Caudate nucleus (tissue), 63 donors: ENCODE measurements at places on chromosomes 5 and 9.

DNA sequence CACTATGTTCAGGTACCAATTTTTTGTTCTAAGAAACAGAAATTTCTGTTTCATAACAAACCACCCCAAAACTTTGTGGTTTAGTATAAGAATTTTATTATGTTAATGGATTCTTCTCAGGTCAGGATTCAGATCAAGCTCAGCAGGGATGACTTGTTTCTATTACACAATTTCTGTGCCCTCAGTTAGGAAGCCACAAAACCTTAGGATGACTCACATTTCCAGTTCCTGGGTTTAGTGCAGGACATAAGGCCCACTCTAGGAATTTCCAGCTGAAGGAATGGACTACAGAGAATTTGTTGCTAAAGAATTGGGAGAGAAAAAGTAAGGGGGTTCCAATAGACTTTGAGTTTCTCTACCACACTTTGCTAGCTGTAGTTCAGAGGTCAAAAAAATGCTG is 629.3 kb downstream of the ANXA1 start:
- DNase-seq = no peak

GRCh38 chr9:35285731-35286130 is 123.9 kb downstream of the UNC13B start:
- no peak for DNase-seq

GRCh38 chr5:127830157-127830556 is 127.0 kb downstream of the CCDC192 start:
- DNase-seq = no peak

DNA sequence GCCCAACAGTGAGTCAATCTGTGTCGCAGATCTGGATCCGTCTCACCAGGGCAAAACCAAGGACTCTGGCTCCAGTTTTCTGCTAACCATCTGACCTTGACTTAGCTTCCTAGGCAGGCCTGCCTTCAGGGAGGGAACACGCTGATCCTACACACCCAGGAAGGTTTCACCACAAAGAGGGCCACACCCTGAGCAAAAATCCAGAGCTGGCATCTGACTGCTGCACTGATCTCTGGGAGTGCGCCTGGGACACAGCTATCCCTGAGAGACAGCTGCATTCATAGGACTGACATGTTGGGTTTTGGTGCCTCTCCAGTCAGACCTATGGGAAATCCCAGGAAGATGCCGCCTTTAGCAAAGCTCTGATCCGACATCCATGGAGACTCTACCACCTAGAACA is 47.5 kb downstream of the CDK5RAP2 start:
- no peak for DNase-seq

- no peak for DNase-seq
Observed at GRCh38 chr5:113371721-113372196, 63.0 kb downstream of the TSSK1B start.

DNA sequence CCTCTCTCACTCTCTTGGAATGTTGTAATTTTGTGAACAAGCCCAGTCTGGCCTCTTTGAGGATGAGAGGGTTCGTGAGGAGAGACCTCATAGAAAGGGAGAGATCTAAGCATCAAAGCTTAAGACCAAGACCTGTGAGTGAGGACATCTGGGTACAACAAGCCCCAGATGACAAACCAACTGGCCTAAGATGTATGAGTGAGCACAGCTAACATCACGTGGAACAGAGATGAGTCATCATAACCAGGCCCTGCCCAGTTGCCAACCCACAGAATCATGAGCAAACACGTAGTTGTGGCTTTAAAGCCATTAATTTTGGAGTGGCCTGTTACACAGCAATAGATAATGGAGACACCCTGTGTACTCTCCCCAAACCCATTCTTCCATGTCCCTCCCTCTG is 439.1 kb upstream of the KIF2A start:
- no peak for DNase-seq

DNA sequence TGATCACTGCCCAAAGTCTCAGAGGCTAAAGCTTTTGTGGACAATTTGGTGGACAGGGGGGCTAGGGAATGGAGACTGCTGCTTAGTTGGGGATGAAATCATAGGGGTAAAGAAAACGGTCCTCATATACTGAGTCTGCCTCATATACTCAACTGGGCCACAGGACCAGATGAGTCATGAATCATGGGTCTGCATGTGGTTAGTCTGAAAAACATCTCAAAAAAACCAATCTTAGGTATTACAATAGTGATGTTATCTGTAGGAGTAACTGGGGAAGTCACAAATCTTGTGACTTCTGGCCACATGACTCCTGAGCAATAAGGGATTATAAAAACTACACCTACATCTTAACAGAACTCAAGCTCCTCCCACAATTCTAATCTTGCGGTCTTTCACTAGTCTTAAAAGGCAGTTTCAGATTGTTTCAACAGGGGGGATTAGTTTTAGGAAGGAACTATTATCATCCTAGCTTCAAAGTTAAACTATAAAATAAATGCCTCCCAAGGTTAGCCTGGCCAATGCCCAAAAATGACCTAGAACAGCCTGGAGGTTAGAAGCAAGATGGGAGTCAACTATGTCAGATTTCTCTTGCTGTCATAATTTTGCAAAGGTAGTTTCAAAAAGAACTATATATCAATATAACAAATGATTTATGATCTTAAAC is 17.5 kb downstream of the TMEM161B start:
- DNase-seq = no peak

- no peak for DNase-seq
Observed at GRCh38 chr5:136149891-136150290, 17.2 kb downstream of the SMAD5 start.

DNA sequence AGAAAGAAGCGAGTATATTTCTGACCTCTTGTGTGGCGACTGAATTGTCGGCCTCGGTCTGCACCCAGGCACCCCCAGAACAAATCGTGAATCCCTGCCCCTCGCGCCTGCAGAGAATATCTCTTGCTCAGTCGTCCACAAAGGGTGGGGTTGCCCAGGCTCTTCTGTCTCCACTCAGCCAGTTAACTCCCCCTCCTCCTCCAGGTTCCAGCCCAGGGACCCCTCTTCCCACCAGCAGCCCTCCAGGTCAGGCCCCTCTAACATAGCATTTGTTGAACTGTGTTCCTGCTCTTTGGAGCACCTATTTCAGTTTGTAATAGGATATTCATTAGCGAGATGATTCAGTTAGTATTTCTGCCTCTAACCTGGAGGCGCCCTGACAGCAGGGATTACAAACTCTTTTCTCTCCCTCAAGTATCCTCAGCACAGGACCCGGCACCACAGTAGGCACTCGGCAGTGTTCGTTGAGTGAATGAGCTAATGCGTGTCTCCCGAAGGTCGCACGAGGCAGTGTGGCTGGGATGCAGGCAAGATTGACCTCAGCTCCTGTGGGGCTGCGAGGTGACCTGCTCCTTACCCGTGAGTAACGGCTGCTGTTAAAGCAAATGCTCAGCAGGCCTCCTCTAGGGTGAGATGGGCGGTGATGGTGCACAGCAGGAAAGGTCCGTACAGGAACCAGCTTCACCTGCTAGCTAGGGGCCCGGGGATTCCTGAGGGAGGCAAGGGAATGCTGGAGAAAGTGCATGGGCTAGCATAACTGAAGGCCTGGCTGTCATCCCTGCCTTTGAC is 25.8 kb downstream of the ZBTB34 start:
- DNase-seq = no peak

- DNase-seq = no peak
Observed at GRCh38 chr9:89358376-89358916, 40.1 kb downstream of the SECISBP2 start.
